ENCODE measurements at places on chromosomes 7 and 10.

DNA sequence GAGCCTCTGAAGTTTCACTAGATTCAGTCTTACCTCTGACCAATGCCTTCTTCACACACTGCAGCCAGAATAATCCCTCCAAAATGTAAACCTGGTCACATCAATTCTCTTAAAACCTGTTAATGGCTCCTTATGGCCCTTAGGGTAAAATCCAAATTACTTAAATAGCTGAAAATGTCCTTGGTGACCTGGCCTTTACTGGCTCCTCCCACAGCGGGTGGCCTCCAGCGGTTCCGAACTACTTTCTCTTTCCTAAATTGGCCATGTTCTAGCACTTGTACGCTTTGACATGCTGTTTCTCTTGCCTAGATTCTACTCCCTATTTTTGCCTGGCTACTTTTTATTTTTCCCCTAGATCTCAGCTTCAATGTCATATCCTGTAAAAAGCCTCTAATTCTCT, 36.1 kb downstream of the AGK start:
- DNase-seq: no peak

DNA sequence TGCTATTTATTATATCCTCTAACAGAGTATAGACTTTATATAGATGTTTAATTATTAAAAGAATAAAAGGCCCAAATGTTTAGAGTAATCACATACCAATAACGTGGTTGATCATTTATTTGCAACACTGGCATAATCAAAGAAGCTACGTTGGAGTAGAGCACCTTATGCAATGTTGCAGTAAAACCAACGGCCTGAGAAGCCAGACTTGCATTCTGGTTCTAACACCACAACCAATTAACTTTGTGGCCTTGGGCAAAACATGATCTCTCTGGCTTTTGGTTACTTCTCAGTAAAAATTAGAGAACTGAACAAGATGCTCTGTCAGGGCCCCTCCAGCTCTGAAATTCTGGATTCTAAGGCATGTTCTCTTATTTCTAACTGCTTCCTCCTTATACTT, 476.2 kb downstream of the GRM8 start:
- DNase-seq: no peak

DNA sequence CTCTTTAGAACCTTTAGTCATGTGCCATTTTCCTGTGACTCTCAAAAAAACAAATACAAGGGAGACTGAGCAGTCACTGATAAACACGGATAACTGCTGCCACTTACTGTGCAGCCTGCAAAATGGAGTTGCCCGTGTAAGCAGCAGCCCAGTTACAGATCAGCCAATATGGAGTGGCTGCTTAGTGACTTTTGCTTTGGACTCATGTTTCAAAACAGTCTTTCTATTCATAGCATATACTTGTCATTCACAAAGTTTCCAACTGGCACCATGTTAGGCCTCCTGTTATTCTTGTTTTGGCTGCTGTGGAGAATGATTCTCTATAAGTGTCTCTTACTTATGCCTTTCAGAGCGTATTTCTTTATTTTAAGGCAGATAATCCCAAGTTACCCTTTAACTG, 3.0 kb downstream of the FAM204A start:
- no peak for DNase-seq

GRCh38 chr10:1034758-1035157, 9.1 kb upstream of the IDI2 start:
- no peak for DNase-seq

DNA sequence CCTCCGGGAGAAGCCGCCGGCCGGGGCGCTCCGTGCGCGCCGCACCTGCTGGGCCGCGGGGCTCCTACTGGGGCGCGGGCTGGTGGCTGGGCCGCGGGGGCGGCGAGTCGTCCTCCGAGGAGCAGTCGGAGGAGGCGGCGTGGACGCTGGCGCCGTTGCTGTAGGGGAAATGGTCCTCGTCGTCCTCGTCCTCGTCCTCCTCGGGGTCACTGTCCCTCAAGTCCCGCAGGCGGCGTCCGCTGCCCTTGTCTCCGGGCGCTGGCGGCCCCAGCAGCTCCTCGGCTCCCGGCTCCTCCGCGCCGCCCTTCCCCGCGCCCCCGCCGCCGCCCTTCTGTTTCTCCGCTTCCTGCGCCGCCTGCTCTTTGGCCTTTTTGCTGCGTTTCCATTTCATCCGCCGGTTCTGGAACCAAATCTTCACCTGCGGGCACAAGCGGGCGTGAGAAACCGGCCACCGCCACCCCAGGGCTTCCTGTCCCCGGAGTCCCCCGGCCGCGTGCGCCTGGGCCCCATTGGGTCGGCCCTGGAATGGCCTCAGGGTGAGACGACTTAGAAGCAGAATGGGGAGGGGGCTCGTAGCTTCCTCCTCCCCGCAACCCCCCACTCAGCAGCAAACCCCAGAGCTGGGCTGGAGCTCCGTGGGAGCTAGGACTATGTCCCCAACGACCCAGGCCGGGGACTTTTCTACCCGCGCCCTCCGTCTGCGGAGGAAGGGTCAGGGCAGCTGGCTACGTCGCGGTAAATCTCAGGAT, 4.8 kb downstream of the MNX1 start:
- no peak for DNase-seq

- no peak for DNase-seq
Observed at GRCh38 chr10:94630017-94630688, 53.4 kb upstream of the CYP2C18 start.

DNA sequence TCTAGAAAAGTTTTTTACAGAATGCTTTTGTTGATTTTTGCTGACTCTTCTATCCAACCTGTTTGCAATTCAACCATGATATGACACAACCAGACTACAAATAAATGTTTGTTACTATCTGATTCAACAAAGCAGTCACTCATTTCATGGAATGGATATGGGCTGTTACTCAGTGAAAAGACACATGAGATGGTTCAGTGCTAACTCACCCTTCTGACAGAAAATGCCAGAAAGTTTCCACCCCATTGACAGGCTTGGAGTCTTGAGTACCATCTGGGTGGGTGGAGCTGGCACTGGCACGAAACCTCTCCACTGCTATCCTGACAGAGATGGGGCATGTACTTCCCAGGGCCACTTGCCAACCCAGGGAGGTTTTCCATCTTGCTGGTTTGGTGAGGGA, 39.5 kb downstream of the RBM28 start:
- DNase-seq: no peak

- DNase-seq: no peak
Observed at GRCh38 chr7:132243051-132243450, 333.2 kb downstream of the PLXNA4 start.

- DNase-seq: no peak
Observed at GRCh38 chr10:69968830-69969229, 83.8 kb upstream of the MACROH2A2 start.

DNA sequence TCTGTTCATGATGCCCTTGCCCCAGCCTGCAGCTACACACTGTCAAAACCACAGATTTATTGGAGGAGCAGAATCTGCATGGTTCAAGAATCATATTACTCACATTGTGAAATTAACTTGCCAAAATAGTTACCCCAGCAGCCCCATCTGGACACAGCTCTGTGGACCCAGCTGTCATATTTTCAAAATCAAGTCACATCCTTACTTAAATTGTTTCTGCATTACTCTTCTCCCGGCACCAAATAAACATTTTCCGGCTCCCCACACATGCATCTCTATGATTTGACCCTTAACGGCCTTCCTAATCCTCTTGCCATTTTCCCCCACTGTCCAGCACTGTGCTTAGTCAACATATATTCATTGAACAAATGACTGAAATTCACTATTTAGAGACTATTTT, 43.8 kb upstream of the GPR26 start:
- no peak for DNase-seq

GRCh38 chr7:33334349-33334748, 205.0 kb downstream of the BBS9 start:
- DNase-seq: no peak

GRCh38 chr7:127813991-127814541, 162.1 kb downstream of the SND1 start:
- no peak for DNase-seq

- DNase-seq: no peak
Observed at GRCh38 chr10:14329746-14330173, 964 bp downstream of the FRMD4A start.

- no peak for DNase-seq
Observed at GRCh38 chr7:55260171-55260570, 105.0 kb upstream of the LANCL2 start.

- DNase-seq: no peak
Observed at GRCh38 chr10:84164442-84164841, 9.2 kb upstream of the GPR15LG start.

GRCh38 chr7:95467912-95468607, 17.7 kb upstream of the ASB4 start:
- no peak for DNase-seq

DNA sequence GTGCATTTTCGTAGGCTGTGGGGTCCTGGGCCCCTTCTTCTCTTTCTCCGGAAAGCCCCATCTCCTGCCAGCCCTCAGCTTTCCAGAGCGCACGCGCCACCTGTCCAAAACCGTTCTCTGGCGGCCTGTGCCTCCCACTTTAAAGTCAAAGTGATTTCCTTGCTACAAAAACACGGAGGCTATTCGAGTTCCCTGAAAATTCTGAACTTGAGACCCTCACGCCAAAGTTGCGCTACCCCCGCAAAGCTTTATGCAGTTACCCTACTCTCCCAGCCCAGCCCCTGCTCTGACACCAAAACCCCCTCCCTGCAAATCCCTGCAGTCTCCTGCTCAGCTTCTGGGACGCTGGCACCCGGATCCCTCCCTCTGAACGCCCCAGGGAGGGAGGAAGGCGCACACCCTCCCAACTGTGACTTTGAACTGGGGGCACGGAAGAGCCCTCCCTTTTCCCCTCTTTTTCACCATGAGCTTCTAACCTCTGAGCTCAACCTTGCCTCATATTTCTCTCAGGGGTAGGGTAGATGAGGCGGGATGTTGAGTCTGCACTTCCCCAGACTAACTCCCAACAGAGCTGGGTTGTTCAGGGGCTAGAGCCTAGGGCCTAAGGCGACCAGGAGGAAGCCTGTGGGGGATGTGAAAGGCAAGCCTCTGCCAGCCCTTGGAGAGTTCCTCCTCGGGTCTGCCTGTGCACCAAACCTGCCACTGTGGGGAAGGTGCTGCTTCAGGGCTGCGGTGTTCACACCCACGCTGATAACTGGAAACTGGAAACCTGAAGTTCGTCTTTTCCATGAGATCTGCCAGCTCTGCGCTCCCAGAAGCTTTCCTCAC, 2.7 kb upstream of the PAX4 start:
- no peak for DNase-seq

DNA sequence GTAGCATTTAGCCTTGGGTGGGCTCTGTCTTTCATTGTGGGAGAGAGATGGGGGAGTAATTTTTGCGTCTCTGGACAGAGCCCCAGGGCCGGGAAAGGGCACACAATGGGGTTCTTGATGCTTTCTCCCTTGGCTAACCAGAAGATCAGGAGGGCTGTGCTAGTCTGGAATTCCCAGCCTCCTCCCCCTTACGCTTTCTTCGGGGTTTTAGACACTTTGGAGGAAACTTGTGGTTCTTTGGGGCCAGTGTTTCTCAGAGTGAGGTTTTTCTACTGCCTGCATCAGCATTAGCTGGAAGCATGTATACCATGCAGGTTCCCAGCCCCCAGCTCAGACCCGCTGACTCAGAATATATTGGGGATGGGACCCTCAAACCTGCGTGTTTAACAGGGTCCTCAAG, 7.0 kb downstream of the NEURL1 start:
- no peak for DNase-seq

GRCh38 chr10:85659331-85659730, 707.3 kb downstream of the GRID1 start:
- no peak for DNase-seq

- DNase-seq: no peak
Observed at GRCh38 chr7:108598153-108598552, 28.5 kb downstream of the DNAJB9 start.

- no peak for DNase-seq
Observed at GRCh38 chr10:21166557-21167287, 269.6 kb upstream of the NEBL start.

- DNase-seq: no peak
Observed at GRCh38 chr7:52775876-52776275, 259.6 kb upstream of the POM121L12 start.

DNA sequence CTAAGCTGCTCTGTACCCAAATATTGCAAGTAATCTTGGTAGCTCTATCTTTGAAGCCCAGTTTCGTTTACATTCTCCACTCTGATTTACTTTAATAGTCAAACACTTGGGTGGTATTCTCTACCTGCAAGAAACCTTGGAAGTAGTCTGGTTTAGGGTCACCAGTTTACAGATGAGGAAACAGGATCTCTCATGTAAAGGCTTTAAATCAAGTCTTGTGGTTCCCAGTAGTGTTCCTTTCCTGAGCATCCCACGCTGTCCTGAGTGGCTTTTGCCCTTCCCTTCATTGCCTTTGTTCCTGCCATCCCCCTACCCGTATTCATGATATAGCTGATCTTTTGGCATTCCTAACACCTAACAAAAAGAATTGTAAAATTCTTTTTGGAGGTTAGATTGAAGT, 20.3 kb downstream of the EXOC4 start:
- DNase-seq: no peak

DNA sequence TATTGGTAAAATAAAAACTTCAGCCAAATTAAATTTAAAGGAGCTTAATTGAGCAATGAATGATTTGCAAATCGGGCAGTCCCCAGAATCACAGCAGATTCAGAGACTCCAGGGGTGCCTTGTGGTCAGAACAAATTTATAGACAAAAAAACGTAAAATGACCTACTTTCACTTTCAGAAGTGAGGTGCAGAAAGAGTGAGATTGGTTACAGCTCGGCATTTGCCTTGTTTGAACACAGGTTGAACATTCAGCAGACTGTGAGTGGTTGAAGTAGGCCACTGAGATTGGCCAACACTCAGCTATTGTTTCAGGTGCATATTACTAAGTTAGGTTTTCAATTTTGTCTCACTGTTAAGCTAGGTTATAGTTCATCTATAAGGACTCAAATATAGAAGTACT, 153.4 kb downstream of the BICC1 start:
- no peak for DNase-seq

GRCh38 chr7:5382281-5382892, 41.2 kb downstream of the TNRC18 start:
- no peak for DNase-seq

- DNase-seq: no peak
Observed at GRCh38 chr10:11907914-11908313, 84.8 kb downstream of the PROSER2 start.

- DNase-seq: no peak
Observed at GRCh38 chr10:32937911-32938424, 20.1 kb downstream of the ITGB1 start.

- DNase-seq: no peak
Observed at GRCh38 chr10:100655760-100656421, 89.5 kb upstream of the PAX2 start.

Measured in activated T-cell treated with anti-CD3 and anti-CD28 coated beads for 1 hour (primary cell).